ENCODE measurements at places on chromosomes 2 and 18. TPM values are rescaled to one million over a fixed set of nuclear protein-coding genes. Genes with fewer than 3 reads are reported as not detected.

GRCh38 chr2:3108710-3109702 is 268.6 kb downstream of the EIPR1 start:
- DNase-seq: no peak

- DNase-seq: no peak
Observed at GRCh38 chr2:348361-348916, 60.5 kb upstream of the ALKAL2 start.

Gene ARHGAP28
- 1.4 TPM for polyA plus RNA-seq

DNA sequence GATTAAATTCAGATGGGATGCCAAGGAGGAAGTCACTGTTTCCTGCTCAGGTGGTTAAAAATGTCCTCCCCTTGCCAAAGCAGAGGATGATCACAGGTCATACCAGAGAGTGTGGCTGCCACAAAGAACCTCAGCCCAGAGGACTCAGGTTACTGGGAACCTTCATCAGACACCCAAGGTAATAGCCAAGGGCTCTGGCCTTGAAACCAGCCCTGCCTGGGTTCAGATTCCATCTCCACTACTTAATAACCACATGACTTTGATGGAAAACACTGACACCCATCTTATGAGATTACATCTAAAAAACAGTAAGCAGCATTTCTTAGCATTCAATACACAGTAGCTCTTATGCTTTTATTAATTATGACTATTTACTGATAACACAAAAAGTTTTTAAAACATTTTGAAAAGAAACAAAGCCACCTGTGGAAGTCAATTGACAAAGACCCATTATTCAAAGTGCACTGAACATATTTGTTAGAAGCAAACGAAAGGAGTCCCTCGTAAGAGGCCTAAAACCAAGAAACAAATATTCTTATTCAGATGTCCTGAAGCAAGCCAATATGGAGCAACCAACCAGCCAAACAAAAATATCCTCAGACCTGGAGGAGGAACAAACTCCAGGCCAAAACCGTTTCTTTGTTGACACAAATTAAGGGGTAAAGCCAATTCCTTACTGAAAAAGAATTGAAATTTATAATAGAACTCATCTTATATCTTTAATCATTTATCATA is 241.5 kb downstream of the RNF152 start:
- no peak for DNase-seq

Gene AFF3
- 5.0 TPM for polyA plus RNA-seq

- DNase-seq: no peak
Observed at GRCh38 chr18:69071680-69072079, 273.8 kb downstream of the CCDC102B start.

- DNase-seq: no peak
Observed at GRCh38 chr2:134011936-134012586, 241.8 kb upstream of the MGAT5 start.

DNA sequence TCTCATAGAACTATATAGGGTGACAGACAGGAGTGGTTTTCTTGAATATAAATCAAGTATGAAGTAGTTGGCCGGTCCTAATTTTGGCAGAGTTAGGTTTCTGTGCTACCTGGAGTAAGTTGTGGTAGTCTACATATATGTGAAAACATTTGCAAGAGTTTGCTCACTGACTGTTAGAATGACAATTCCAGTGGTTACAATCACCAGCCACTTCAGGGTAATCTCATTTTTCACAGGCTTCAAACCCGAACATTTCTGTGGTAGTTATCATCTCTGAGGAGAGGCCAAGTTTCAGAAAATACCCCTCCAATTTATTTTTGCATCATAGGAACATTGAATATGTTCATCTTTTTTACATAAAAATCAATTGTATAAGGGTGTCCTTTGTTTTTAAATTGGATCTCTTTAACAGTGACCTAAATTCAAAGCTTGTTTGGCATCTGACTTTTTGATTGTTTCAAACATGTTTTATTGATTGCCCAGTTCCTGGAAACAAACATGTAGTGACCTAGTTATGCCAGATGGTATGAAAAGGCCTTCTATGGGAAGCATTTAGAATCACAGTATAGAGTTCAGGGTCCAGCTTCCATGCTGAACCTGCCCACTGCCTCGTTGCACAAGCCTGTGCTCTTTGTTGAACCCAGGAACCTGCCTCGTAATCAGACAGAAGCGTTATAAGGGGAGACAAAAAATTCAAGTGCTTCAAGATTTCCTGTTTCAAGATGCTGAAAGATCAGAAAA is 250.6 kb downstream of the LTBP1 start:
- DNase-seq: no peak

- no peak for DNase-seq
Observed at GRCh38 chr2:14454202-14454601, 178.3 kb upstream of the LRATD1 start.

GRCh38 chr2:241289053-241289452 is 26.4 kb downstream of the HDLBP start:
- DNase-seq: no peak

GRCh38 chr18:75324686-75325257 is 102.7 kb downstream of the SMIM21 start:
- no peak for DNase-seq

Gene INPP4A
- polyA plus RNA-seq: 10.9 TPM

- DNase-seq: no peak
Observed at GRCh38 chr2:215548714-215549113, 112.8 kb upstream of the FN1 start.

DNA sequence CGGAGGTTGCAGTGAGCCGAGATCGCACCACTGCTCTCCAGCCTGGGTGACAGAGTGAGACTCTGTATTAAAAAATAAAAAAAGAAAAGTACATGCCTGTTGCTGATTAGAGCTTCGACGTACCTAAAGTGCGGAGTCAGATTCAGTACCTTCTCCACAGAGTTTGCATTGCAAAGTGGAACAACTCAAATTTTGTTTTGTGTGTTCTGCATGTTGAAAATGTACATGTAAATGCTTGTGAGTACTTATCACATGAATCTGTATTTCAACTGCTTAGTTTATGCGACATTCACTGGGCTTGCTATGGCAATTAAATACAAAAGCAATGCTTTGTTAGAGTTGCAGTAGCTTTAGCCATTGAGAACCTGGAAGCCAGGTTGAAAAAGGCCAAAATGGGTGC is 36.4 kb downstream of the ACTR2 start:
- DNase-seq: no peak

- no peak for DNase-seq
Observed at GRCh38 chr2:20186078-20186854, 38.7 kb downstream of the SDC1 start.

- peak; percentile 49 for DNase-seq
Observed at GRCh38 chr2:260507-261161, 3.2 kb downstream of the SH3YL1 start.

DNA sequence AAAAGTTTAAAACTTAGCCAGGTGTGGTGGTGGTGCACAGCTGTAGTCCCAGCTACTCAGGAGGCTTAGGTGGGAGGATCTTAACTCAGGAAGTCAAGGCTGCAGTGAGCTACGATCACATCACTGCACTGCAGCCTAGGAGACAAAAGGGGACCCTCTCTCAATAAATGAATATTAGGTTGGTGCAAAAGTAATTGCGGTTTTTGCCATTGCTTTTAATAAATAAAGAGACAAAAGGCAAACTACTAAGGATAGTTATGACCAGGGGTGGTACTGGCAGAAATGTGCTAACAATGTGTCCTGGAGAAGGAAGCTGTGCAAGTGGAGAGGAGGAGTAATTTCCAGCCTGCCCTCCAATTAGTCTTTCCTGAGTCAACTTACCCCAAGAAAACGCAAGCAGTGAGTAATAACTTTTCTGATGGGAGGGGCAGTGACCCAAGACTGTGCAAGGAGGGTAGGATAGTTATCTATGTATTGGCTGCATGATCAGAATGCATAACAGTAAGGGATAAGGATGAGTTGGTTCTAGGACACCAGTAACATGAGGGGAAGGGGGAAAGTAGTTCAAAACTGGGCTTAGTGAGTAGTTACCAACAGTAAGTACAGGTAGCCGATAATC is 1.5 kb downstream of the EXOC6B start:
- no peak for DNase-seq

- no peak for DNase-seq
Observed at GRCh38 chr2:34787341-34787740, 1188.2 kb upstream of the FAM98A start.

Gene LRRC30
- not detected for polyA plus RNA-seq

Gene CRYGC
- not detected for polyA plus RNA-seq

GRCh38 chr2:149152469-149152953 is 114.0 kb downstream of the LYPD6B start:
- no peak for DNase-seq

GRCh38 chr18:63539904-63540510 is 2.2 kb upstream of the SERPINB12 start:
- DNase-seq: peak; percentile 3

DNA sequence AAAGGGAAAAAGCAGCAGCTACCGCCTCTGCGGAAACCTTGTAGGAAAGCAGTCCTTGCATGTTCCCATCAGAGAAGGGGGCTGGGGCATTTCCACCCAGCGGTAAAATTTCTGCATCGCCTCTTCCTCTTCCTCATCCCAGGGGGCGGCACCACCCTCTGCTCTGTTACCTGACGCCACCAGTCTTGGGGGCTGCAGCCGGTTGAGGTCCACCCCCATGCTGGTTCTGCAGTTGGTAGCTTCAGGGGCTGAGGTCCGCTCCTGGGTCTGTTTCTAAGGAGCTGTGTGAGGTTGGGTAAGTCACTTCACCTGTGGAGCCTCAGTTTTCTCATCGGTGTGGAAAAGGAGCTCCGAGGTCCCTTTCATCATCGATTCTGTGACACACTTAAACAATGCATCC is 14.2 kb upstream of the AGAP1 start:
- DNase-seq: no peak

- peak; percentile 55 for DNase-seq
Observed at GRCh38 chr18:22193466-22193865, 24.1 kb downstream of the GATA6 start.

DNA sequence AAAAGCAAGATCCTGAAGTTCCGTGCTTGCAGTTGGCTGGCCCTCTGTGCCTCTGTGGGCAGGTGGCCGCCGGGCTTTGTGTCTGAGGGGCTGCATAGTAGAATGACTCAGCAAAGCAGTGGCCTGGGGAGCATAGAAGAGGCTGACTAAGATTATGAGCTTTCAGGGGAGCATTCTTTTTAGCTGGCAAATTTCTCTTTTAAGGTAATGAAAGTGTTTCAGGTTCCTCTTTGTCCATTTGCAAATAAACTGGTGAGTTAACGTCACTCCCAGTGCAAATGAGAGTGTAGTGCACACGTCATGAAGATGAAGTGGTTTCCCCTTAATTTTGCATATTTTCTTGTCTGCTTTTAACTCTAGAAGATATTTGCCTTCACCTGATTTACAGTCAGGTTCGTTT is 98.6 kb downstream of the BCL2L11 start:
- DNase-seq: no peak
